NCI-H187 treated with DMSO at 0.1 percent for 48 hours (cell line): ENCODE measurements at places on chromosomes 13 and 19.

- DNase-seq = no peak
Observed at GRCh38 chr13:97300871-97301270, 78.7 kb downstream of the MBNL2 start.

DNA sequence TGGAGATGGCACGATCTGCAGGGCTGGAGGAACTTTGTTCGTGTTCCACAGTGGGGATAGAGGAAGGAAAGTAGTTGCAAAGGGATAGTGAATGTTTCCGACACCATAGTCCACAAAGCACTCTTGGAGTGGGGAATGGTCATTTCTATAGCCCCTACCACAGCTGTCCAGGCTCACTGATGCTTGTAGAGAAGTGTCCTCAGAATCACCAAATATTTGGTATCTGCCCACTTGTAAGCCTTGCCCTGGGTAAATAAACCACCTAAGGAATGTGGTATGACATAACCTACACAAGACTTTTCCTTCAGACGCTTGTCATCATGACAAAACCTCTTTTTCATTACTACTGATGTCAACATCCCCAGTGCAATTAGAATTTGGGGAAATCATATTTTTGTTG lies 686.5 kb upstream of the ARGLU1 start:
- no peak for DNase-seq

GRCh38 chr13:59111751-59112171 lies 1052.0 kb downstream of the DIAPH3 start:
- no peak for DNase-seq

GRCh38 chr13:21736926-21737325 lies 66.1 kb downstream of the FGF9 start:
- no peak for DNase-seq

GRCh38 chr13:111183959-111184358 lies 68.8 kb downstream of the ARHGEF7 start:
- DNase-seq = no peak

GRCh38 chr19:1251330-1252220 lies 3.2 kb downstream of the MIDN start:
- no peak for DNase-seq

- DNase-seq = no peak
Observed at GRCh38 chr19:6528544-6529121, 2.2 kb upstream of the TNFSF9 start.

DNA sequence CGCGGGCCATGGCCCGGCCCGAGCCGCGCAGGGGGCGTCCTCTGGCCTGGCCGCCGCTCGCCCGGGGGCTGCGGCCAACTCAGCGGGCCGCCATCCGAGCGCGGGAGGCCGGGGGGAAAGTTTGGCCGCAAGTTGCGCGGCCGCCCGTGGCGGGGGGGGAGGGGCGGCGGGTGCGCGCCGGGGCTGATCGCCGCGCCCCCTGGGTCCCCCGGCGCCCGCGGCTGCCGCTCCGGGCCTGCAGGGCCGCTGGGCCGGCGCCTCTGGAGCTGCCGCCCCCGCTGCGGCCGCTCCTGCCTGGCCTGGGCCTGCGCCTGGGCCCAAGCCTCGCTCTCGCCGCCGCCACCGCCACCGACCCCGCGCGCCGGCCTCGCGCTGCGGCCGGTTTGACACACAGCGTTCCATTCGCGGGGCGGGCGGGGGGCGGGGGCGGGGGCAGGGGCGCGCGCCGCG lies at the start of gene NR2F6:
NR2F6 (minus strand) TSS at position 385 of the 450 bp plus-strand sequence. CDS start 699 bp downstream, outside the sequence.
- no peak for DNase-seq

- no peak for DNase-seq
Observed at GRCh38 chr13:26412263-26412662, 145.2 kb upstream of the WASF3 start.

DNA sequence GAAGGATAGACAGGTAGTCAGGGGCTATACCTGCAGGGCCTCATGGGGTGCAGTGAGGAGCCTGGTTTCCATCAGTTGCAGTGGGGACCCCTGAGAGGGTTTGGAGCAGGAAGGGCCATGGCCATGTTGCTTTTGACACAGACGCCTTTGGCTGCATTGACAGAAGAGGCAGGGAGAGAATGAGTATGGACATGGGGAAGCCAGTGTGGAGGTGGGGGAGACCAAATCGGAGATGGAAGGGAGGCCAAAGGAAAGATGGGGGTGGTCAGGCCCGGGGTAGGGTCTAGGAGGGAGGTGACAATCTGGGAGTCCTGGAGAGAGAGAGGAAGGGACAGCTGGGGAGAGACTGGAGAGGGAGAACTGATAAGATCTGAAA lies 1.3 kb downstream of the HSD11B1L start:
- no peak for DNase-seq

DNA sequence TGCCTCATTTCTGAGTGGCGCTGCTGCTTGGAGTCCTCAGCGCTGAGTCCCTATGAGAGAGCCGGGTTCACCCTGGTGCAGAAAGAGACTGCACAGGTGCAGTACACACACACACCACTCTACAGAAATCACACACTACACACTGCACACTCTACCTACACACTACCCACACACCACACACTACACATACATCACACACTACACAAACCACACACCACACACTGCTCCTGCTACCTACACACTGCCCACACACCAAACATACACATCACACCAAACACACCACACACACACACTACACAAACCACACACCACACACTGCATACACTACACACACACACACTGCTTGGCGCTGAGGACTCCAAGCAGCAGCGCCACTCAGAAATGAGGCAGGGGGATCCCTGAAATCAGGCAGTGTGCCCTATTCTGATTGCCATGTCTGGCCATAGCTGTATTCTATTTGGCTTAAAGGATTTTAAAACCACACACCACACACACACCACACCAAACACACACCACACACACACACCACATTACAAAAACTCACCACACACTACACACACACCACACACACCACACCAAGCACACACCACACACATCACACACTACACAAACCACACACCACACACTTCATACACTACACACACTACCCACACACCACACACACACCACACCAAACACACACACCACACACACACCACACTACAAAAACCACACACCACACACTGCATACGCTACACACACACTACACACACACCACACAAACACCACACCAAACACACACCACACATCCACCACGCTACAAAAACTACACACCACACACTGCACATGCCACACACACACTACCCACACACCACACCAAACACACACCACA lies 4.9 kb downstream of the MAG start:
- no peak for DNase-seq

GRCh38 chr13:26324867-26325266 lies 70.9 kb downstream of the CDK8 start:
- DNase-seq = no peak

DNA sequence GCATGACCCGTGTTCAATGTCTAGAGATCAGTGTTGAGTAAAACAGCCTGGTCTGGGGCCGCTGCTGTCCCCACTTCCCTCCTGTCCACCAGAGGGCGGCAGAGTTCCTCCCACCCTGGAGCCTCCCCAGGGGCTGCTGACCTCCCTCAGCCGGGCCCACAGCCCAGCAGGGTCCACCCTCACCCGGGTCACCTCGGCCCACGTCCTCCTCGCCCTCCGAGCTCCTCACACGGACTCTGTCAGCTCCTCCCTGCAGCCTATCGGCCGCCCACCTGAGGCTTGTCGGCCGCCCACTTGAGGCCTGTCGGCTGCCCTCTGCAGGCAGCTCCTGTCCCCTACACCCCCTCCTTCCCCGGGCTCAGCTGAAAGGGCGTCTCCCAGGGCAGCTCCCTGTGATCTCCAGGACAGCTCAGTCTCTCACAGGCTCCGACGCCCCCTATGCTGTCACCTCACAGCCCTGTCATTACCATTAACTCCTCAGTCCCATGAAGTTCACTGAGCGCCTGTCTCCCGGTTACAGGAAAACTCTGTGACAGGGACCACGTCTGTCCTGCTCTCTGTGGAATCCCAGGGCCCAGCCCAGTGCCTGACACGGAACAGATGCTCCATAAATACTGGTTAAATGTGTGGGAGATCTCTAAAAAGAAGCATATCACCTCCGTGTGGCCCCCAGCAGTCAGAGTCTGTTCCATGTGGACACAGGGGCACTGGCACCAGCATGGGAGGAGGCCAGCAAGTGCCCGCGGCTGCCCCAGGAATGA lies 1.5 kb upstream of the CEACAM5 start:
- peak; percentile 63 for DNase-seq

GRCh38 chr19:15615526-15615925 lies 508 bp downstream of the CYP4F8 start:
- DNase-seq = no peak

DNA sequence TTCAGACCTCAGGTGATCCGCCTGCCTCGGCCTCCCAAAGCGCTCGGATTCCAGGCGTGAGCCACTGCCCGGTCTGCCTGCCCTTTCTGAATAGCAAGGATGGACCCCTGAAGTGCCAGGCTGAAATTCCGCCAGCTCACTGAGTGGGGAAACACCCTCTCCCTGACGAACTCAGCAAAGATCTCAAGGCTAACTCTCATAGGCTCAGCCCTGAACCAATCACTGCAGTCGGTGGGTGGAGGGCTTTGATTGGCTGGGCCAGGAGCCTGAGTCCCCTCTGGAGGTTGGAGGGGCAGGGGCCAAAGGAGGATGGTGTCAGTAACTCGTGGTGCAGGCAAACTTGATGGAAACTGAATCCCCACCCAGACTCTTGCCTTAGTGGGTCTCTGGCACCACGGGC lies 11.2 kb upstream of the COMP start:
- no peak for DNase-seq

DNA sequence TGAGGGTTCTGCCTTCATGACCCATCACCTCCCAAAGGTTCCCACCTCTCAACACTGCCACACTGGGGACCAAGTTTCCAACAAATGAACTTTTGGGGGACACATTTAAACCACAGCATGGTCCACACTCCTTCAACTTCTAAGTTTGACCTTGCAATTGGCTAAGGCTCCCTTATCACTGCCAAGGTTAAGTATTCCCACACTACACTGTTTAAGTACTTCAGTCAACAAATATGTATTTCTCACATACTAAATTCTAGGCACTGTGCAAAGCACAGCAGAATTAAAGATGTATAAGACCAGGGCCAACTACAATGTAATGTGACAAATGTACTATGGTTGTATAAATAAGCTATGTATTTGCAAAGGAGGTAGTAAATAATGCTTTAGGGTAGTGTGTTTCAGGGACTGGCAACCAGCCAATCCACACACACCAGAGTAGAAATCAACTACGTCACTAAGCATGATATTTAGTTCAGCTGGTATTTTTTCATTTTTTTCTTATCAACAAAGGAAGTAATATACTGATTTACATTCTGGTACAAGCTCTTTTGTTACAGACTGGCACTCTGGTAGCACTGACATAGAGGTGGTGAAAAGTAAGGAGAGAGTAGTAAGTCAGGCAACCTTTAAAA lies 12.2 kb downstream of the NUFIP1 start:
- no peak for DNase-seq

DNA sequence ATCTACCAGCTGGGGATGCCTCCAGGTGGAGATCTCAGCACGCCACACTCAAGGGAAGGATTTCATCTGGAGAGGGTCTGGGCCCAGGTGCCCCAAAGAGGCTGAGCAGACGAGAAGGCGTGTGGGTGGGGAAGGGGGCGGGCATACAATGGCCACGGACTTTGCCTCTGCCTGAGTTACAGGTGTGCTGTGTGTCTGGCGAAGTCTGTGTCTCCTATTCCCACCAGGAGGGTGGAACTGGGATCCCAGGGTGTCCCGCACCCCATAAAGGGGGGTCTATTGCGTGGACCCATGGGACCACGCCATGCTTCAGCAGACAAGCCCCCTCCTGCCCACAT lies 3.6 kb downstream of the TLE2 start:
- no peak for DNase-seq

- DNase-seq = no peak
Observed at GRCh38 chr19:17107546-17108452, 32.2 kb downstream of the MYO9B start.
